ENCODE measurements at places on chromosomes 7 and 10. TPM values are rescaled to one million over a fixed set of nuclear protein-coding genes. Genes with fewer than 3 reads are reported as not detected.

The IRF5 gene
- total RNA-seq = 1.8 TPM

The WDFY4 gene
- total RNA-seq = not detected

The ZNF365 gene
- 3.2 TPM for total RNA-seq

The TMEM213 gene
- total RNA-seq = not detected

The SAP25 gene
- not detected for total RNA-seq

The TRRAP gene
- total RNA-seq = 8.9 TPM

The MBL2 gene
- total RNA-seq = not detected

DNA sequence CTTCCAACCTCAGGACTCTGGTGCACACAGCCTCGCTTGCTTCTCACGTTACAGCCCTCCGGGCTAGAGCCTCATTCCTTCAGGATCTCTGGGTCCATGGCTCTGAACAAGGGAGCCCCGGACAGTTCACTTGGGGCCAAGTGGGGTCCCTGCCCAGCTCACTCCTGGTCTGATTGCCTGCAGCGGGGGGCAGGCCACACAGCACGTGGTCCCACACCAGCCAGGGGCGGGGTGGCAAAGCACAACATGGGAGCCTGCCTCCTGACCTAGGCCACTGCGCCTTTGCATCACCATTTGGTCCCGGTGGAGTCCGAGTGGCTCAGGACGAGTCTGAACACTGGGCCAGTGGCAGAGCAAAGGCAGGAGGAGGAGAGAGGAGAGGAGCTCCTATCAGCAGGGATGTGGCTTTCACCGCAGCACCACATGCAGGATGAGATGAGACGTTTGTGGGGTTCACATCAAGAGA, 13.4 kb upstream of the CRYGN start:
- DNase-seq = no peak

DNA sequence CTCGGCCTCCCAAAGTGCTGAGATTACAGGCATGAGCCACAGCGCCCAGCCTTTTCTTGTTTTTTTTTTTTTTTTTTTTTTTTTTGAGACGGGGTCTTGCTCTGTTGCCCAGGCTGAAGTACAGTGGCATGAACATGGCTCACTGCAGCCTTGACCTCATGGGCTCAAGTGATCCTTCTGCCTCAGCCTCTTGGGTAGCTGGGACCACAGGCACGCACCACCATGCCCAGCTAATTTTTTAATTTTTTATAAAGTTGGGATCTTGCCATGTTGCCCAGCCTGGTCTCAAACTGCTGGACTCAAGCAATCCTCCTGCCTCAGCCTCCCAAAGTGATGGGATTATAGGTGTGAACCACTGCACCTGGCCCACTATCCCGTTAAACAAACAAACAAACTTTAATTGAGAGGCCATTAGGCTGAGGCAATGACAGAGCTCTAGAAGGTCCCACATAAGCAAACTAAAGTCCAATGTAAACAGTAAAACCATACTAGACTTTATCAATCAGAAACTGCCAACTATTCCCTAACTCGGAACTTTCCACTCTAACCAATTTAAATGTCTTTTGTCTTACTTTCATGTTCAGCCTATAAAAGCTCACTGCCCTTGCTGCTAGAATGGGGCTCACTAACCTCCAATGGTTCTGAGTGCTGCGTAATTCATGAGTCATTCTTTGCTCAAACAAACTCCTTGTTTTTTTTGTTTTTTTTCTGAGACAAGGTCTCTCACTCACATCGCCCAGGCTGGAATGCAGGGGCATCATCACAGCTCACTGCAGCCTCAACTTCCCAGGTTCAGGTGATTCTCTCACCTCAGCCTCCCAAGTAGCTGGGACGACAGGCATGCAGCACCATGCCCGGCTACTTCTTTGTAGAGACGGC, 1.9 kb downstream of the DHX32 start:
- DNase-seq = peak; percentile 95

GRCh38 chr7:112370436-112370835, 79.8 kb upstream of the IFRD1 start:
- DNase-seq = no peak

DNA sequence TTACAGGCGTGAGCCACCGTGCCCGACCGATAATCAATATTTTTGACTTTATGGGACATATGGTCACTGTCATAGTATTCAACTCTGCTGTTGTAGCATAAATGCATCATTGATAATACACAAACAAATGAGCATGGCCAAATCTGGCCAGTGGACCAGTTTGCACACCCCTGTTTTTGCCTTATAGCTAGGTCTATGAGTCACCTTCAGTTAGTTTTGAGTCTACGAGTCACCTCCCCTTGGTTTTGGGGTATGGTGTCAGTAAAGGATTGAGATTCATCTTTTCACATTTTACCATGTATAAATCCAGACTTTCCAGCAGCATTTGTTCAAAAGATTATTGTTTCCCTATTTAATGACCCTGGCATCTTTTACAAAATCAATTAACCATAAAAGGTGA, 362.5 kb upstream of the NRP1 start:
- DNase-seq = peak; percentile 30

- peak; percentile 29 for DNase-seq
Measured at GRCh38 chr10:6108631-6109443, 20.0 kb downstream of the RBM17 start.

DNA sequence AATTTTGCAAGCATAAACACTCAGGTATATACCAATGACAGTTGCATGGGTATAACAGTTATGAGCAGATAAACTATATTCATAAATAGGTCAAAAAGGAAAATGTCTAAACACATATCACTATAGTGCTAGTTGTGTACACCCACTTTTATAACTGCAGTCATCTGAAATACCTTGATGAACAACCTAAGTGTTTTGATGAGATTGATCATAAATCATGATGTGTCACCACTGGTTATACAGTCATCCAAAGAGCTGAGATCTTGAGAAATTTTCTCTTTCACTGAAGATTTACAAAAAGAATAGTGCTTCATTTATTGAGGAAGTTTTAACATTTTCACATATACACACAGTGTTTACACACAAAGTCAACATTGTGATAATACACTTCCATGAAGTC, 78.6 kb upstream of the SLC25A13 start:
- DNase-seq = peak; percentile 49

- DNase-seq = no peak
Measured at GRCh38 chr7:33627741-33628140, 277.6 kb upstream of the BMPER start.

- DNase-seq = no peak
Measured at GRCh38 chr10:7533657-7534479, 123.0 kb upstream of the SFMBT2 start.

- DNase-seq = peak; percentile 100
Measured at GRCh38 chr7:130363026-130363847, 17.1 kb upstream of the CPA1 start.

- no peak for DNase-seq
Measured at GRCh38 chr7:36205803-36206202, 52.7 kb downstream of the EEPD1 start.

Data from M059J (cell line).